ENCODE measurements at places on chromosomes 11 and 22.

DNA sequence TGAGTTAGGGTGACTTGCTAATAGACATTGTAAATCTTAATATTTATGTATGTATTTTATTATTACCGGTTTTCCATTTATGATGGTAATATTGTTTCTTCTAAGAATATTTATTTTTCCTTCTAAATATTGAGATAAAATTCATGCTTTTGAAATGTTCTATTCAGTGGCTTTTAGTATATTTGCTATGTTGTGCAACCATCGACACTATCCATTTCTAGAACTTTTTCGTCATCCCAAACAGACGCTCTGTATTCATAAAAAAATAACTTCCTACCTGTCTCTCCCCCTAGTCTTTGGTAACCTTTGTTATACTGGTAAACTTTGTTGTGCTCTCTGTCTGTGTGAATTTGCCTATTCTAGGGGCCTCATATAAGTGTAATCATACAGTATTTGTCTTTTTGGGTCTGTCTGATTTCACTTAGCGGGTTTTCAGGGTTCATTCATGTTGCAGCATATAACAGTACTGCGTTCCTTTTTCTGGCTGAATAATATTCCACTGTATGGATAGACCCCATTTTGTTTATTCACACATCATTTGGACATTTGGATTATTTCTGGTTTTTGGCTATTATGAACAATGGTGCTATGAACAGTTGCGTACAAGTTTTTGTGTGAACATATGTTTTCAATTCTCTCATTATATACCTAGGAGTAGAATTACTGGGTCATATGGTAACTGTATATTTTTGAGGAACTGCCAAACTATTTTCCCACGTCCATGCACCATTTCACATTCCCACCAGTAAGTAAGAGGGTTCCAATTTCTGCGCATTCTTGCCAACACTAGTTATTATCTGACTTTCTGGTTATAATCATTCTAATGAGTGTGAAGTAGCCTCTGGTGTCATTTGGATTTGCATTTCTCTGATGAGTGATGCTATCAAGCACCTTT, 15.9 kb downstream of the NEAT1 start:
- DNase-seq = no peak

DNA sequence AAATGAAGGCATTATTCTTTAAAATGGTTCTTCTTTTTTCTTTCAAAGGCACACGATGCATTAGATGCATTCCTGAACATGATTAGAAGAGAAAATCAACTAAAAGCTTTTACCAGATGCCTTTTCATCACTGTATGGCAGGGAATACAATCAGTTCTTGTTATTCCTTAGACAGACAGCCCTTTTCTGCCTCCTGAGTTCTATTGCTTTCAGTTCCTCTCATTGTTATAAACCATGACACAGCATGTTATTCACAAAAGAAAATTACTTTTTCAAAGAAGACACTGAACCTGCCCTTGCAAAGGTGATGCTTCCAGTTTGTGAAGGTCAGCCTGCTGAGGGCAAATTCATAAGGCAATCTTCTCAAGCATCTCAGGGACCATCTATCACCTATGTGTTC, 70.1 kb downstream of the FAM181B start:
- DNase-seq = no peak

- no peak for DNase-seq
Observed at GRCh38 chr11:64003807-64004589, 17.8 kb downstream of the OTUB1 start.

GRCh38 chr22:26972286-26972685, 314.9 kb downstream of the MIAT start:
- no peak for DNase-seq

- DNase-seq = no peak
Observed at GRCh38 chr11:102819491-102819890, 21.5 kb upstream of the MMP1 start.

DNA sequence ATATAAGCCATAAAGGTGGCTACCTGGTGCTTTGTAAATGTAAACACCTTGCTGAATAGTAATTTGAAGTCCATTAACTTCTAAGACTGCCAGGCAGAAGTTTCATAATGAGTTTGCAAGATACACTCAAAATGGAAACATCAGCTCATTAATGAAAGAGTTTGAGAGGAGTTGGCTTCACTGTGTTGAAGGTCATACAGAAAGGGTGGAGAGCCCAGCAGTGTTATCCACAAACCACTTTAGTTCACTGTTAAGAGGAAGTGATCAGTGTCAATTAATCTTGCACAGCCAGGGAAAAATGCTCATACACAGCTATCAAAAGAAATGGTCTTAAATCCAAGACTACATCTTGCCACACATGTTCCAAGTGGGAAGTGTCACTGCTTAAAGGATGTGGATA, 689.4 kb downstream of the JRKL start:
- DNase-seq = no peak

GRCh38 chr11:97979741-97980140, 1041.0 kb upstream of the CNTN5 start:
- DNase-seq = no peak

GRCh38 chr11:103662880-103663279, 373.6 kb upstream of the DDI1 start:
- no peak for DNase-seq

DNA sequence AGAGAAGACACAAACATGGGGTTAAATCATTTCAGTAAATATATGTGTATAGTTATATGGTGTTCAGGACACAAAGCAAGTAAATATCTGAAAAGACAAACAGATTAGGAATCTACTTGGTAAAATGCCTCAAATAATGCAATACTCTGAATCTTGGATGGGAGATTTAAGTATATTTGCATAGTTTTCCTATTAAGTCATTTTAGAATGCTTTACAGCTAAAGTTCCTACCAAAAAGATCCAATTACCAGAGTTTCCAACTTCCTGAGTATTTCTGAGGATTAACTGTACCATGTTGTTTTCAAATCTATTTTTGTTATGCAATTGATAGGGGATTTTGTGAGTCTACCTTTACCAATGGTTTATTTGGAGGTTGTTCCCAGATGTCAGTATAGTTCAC, 424.4 kb upstream of the CCDC179 start:
- no peak for DNase-seq

DNA sequence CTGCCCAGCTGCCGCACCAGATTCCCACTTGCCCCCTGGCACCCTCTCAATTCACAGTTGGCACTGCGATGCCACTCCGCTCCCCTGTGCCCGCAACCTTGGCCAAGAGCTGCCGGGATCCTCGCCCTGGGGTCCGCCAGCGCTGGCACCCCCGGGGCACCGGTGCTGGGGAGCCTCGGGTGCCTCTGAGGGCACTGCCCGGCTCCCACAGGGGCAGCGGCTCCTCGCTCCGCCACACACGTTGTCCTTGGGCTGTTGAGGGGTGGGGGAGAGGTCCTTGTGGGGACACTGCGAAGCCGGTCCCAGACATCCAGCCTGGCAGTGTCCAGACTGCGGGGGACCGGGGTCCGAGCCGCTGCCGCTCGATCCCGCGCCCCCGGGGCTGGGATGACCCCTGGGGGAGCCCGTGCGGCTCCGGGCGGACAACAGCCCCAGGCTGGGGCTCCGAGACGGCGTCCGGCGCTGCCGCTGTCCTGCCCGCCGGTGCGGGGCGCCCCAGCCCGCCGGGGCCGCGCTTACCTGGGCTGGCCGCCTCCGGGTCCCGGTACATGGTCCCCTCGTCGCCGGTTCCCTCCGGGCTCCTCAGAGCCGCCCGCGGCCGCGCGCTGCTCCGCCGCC, 496 bp downstream of the SYT7 start:
- no peak for DNase-seq

DNA sequence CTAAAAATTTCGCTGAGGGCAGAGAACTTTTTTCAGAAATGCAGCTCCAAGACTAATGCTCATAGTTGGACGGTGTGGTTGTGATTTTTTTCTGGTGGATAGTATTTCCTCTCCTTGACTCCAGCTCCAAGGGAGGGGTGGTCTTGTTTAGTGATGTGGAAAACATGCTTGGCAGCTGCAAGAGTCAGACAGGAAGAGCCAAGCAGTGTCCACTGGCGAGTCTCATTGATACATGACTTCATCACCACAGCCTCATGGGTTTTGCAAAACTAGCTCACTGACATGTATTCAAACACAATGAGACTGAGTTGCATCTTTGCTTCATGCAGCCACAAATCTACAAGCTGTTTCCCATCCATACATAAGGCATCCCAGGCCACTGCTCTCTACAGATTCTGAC, 7.3 kb upstream of the KCNJ1 start:
- DNase-seq = no peak

- DNase-seq = no peak
Observed at GRCh38 chr11:61486779-61487178, 21.8 kb upstream of the LRRC10B start.

- no peak for DNase-seq
Observed at GRCh38 chr11:40292721-40293508, 1166.5 kb downstream of the LRRC4C start.

GRCh38 chr22:39545386-39546365, 13.1 kb upstream of the RPS19BP1 start:
- DNase-seq = no peak

DNA sequence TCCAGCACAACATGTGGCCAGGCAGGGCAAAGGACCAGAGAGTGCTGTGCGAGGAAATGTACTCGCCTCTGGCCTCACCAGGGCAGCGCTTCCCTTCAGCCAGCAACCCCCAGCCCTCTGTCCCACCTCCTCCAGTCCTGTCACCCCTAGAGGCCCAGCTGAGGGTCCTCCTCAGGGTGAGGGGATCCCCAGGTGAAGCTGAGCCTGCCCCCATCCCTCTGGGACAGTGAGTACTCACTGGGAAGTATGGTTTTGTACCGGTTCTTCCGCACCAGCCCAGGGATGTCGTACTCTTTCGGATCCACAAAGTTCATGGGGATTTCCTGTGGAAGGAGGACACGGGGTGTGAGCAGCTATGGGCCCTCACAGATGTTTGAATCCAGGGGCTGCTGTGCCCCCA, 11.7 kb upstream of the IGSF22 start:
- DNase-seq = no peak

- DNase-seq = no peak
Observed at GRCh38 chr11:32792948-32793475, 1.4 kb downstream of the CCDC73 start.

DNA sequence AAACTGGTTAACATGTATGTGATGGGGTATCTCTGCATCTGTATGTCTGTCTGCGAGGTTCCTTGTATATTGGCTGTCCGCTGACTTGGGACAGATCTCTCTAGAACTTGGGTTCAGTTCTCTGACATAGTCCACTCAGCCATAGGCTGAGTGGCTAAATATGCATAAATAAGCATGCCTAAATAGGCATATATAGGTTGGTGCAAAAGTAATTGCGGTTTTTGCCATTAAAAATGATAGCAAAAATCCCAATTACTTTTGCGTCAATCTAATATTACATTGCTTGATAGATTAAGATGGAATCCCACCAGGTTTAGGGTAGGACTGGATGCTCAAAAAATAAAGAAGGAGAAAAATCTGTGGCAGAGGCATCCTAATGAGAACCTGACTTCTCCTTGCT, 8.8 kb downstream of the LRRC55 start:
- no peak for DNase-seq

- no peak for DNase-seq
Observed at GRCh38 chr11:16787035-16787742, 48.7 kb downstream of the C11orf58 start.

- DNase-seq = no peak
Observed at GRCh38 chr11:3920148-3920852, 64.8 kb downstream of the STIM1 start.

- DNase-seq = no peak
Observed at GRCh38 chr11:66020618-66021357, 5.5 kb downstream of the CATSPER1 start.

DNA sequence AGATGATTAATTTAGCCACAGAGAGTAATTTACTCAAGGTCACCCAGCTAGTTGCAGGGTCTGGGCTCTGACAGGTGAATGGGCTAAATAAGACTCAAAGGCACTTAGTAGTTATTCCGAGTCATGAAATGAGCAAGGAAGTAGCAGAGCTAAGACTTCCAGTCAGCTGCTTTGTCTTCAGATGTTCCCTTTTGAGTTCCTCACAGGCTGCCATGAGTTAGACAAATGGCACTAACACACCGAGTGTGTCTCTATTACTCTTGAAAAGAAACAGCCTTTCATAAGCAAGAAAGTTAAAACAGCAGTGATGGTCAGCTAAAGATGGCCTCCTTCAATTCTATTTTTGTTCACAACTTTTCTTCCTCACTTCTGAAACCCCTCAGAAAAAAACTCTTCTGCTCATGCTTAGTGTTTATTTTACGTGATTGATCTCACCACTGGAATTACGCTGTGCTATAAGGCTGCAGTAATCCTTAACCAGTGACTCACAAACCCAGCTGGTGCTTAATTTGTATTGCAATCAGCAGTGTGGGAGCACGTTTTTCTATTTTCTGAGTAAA, 389.1 kb downstream of the AASDHPPT start:
- no peak for DNase-seq

DNA sequence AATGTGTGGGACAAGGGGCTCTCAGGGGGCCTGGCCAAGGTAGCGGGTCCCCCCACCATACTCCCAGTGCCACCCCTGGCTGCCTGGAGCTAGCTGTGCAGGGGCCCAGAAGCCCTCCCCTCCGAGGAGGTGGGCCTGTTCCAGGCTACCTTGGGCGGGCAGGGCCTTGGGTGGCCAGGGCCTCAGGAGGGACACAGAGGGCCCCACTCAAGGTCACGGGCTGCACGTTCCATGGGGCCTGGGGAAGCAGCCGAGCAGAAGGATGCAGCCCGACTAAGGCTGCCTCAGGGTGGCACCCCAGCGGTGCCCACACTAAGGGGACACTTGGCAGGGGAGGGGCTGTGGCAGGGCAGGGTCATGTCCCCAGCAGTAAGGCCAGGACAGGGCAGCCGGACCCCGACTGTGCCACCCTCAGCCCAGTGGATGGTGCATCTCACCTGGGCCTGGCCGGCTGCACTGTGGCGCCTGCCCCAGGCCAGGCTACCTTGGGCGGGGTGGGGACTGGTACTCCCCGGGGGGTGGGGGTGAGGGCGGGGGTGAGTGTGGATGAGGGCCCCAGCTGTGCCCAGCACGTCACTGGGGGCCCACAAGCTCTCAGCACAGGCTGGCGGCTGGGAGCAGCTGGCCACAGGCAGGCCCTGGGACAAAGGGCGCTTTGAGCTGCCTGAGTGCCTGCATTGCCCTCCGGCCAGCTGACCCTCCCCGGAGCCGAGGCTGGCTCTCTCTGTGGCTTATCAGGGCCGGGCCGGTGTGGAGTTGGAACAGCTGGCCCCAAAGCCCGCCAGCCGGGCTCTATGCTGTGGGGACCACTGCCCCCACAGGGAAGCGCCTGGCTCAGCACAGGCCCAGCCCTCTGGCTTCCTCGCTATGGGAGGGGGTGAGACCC, 117.1 kb downstream of the KCNQ1 start:
- no peak for DNase-seq

GRCh38 chr11:4704054-4704789, at the start of gene MMP26:
Gene MMP26 (plus strand): TSS chr11:4704784.
- no peak for DNase-seq

DNA sequence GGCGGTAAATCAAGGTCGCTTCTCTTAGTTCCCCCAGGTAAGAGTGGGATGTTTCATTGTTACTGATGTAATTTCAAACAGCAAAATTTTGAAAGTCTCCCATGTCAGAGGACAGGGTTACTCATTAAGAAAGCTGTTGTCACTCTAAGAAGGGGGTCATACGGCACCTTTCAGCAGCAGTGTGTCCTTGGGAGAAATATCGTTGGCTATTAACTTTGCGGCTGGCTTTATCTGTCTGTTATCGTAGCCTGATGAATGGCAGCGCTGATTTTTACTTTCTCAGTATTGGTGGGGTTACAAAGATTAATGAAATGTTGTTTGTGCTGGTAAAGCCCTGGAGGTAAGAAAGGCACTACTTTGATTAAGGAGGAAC, 27.5 kb upstream of the FBXO3 start:
- DNase-seq = no peak
